ENCODE measurements at places on chromosomes 3 and 15. TPM values are rescaled to one million over a fixed set of nuclear protein-coding genes. Genes with fewer than 3 reads are reported as not detected.

- DNase-seq = no peak
Observed at GRCh38 chr3:72439321-72440183, 408.7 kb downstream of the SHQ1 start.

- DNase-seq = peak; percentile 31
Observed at GRCh38 chr3:36840453-36840921, 76.1 kb upstream of the DCLK3 start.

EIF4E3 gene
- 48.9 TPM for total RNA-seq

GRCh38 chr3:30437171-30437601, 169.2 kb upstream of the TGFBR2 start:
- DNase-seq = no peak
